ENCODE measurements at places on chromosomes 16 and 17. TPM values are rescaled to one million over a fixed set of nuclear protein-coding genes. Genes with fewer than 3 reads are reported as not detected.

DNA sequence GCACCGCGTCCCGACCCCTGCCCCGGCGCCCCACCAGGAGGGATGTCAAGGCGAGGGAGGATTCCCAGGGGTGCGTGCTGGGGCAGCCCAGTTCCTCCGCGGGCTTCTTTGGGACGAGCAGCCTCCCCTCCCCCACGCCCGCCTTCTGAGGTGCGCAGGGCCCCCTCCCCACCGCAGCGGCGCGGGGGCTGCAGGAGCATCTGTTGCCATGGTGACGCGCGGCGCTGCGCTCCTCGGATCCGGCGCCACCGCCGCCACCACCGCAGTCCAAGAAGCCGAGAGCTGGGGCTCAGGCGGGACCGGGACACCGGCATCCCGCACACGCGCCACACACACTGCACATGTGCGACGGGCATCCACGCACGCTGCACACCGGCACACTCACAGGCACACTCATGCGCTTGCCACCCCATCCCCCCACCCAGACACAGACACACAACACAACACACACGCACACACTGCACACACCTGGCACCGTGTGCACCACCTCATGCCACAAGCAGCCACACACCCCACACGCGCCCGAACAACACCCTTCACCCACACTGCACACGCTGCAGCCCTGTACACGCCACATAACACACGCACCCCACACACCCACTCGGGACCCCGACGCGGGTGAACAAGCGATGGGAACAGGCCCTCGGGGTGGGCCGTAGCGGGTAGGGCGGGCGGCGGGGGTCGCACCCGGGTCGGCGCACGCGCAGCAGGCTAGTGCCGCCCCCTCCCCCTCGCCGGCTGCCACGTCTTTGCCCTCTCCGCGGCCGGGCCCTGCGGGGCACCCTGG lies 17.0 kb downstream of the ENPP7 start:
- no peak for DNase-seq
- no peak overlapping the region for H3K4me3 ChIP-seq
- no peaks in the 10 kb centered on the region for H3K36me3 ChIP-seq
- no peak overlapping the region for H3K27ac ChIP-seq

DNA sequence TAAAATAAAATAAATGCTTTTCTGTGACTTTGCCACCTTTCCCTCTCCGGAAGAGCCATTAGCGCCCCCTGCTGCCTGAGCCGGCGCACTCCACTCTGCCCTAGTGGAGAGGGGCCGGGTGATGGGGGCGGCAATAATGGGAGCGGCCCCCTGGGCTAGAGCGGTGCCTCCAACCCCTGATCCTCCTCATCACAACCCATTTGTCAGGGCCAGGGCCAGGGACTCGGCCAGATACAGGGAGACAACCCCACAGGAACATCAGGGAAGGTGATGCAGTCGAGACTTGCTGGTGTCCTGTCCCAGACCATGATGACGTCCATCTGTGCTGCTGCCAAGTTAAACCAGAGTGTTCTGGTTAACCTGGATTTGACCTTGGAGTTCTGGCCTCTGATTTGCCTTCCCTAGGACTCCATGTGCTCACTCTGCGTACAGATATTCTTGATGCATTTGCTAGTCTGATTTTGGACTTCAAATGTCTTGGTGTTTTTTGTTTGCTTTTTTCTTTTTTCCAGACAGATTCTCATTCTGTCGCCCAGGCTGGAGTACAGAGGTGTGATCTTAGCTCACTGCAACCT lies 46.1 kb upstream of the BPTF start:
- peak overlapping the region; percentile 6 for H3K27ac ChIP-seq
- H3K4me3 ChIP-seq = no peak overlapping the region
- peak; percentile 77 for DNase-seq
- H3K27me3 ChIP-seq = no peaks in the 10 kb centered on the region
- no peaks in the 10 kb centered on the region for H3K4me1 ChIP-seq
- no peaks in the 10 kb centered on the region for H3K36me3 ChIP-seq

DNA sequence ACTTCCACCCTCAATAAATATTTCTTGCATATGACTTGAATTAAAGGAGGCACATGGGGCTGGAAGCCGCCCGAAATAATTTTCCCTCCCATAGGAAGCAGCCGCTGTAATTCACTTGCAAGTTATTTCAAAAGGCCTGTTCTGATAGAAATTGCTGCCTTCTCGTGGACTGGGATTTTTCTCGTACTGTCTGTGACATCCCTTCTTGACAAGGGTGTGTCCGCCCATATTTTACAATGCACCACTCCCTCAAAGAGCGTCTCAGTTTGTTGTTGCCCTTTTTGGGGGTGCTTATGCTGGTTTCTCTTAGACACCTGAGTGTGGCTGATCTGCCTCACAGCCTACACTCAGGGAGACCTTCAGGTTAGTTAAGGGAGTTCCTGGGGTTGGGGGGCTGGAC lies 160.0 kb downstream of the MSI2 start:
- H3K27me3 ChIP-seq = no peaks in the 10 kb centered on the region
- no peaks in the 10 kb centered on the region for H3K36me3 ChIP-seq
- no peak overlapping the region for H3K27ac ChIP-seq
- H3K4me1 ChIP-seq = no peaks in the 10 kb centered on the region

DNA sequence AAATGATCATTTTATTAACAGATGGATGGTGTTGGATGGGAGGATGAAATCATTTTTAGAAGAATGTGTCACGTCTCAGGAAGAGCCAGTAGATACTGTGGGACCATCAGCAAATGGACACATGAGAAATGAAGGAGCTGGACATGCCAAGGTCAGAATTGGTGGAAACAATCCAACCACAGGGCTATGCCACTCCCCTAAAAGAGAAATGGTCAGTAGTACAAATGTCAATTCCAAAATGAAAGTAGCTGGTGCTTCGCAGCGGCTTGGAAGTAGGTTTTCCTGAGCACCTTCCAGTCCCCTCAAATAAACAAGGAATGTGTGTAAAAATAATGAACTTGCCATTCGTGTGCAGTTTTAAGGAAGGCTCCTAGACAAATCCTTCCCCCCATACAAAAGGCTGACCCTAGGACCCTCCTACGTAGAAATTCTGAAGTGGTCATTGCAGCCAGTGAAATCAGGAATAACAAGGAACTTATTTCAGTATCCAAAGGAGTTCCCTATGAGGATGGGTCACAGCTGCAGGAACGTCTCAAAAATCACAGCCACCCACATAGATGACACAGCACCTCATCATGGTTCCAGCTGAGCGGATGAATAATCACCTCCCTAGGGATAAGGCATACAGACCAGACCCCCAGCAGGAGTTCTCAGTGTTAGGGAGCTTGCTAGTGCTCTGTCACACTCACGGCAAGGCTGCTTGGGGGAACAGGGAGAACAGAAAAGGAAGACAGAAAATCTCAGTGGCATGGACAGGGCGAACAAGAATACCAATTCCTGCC lies 239.2 kb downstream of the HS3ST3A1 start:
- H3K27ac ChIP-seq = no peak overlapping the region
- H3K27me3 ChIP-seq = no peaks in the 10 kb centered on the region
- no peak overlapping the region for H3K4me3 ChIP-seq
- DNase-seq = no peak
- no peaks in the 10 kb centered on the region for H3K4me1 ChIP-seq

- no peak for DNase-seq
- H3K4me3 ChIP-seq = no peak overlapping the region
- H3K36me3 ChIP-seq = no peaks in the 10 kb centered on the region
- H3K4me1 ChIP-seq = no peaks in the 10 kb centered on the region
- no peak overlapping the region for H3K27ac ChIP-seq
Observed at GRCh38 chr17:62666801-62667591, 39.5 kb downstream of the MRC2 start.

- H3K4me1 ChIP-seq = no peaks in the 10 kb centered on the region
- no peak overlapping the region for H3K4me3 ChIP-seq
- no peaks in the 10 kb centered on the region for H3K36me3 ChIP-seq
Observed at GRCh38 chr16:84194470-84195200, 3.7 kb downstream of the ADAD2 start.

DNA sequence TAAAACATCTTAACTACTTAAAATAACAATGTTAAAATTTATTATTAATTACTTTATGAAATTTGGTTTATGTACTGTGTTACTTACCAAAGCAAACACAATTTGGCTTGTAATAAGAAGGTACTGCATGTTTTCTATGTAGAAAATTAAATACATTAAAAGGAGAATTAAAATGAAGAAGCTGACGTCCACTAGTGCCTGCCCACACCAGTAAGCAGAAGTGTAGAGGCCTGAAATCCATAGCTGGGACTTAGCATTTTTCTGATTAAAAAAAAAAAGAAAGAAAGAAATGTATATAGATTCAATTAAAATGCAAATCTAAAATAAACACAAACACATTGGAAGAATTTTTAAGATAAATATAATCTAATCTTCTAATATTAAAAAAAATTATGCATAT lies 35.8 kb upstream of the ABCA9 start:
- no peak overlapping the region for H3K4me3 ChIP-seq
- peaks cover 20% of the 10 kb centered on the region for H3K36me3 ChIP-seq
- DNase-seq = no peak
- no peaks in the 10 kb centered on the region for H3K4me1 ChIP-seq

DNA sequence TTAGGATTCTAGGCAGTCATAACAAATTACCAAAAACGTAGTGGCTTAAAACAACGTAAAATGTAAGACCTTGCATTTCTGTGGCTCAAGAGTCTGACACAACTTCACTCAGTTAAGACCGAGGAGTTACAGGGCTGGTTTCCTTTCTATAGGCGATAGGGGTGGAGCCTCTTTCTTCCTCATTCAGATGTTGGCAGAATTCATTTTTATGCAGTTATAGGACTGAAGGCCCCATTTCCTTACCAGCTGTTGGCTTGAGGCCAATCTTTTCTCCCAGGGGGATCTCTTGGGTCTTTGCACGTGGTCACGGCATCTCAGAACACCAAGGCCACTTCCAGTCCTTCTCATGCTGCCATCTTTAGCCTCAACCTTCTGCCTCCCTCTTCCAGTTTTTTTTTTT lies 145.2 kb downstream of the KCNJ2 start:
- H3K27ac ChIP-seq = no peak overlapping the region
- DNase-seq = no peak
- H3K36me3 ChIP-seq = no peaks in the 10 kb centered on the region
- no peak overlapping the region for H3K4me3 ChIP-seq
- no peaks in the 10 kb centered on the region for H3K27me3 ChIP-seq
- H3K4me1 ChIP-seq = peaks cover 6% of the 10 kb centered on the region

SHCBP1 gene
- total RNA-seq = 0.37 TPM

CCR7 gene
- not detected for total RNA-seq

CCL4 gene
- 2.8 TPM for total RNA-seq

CD300E gene
- 1.0 TPM for total RNA-seq

JMJD8 gene
- total RNA-seq = 82.1 TPM

TNK1 gene
- 4.8 TPM for total RNA-seq
